ENCODE measurements at places on chromosomes 5 and 9.

GRCh38 chr9:16221822-16222547 lies 648.5 kb downstream of the BNC2 start:
- DNase-seq: no peak

GRCh38 chr9:77833561-77834429 lies 185.7 kb upstream of the GNA14 start:
- no peak for DNase-seq

GRCh38 chr9:137550231-137550621 lies at the start of gene PNPLA7:
Gene PNPLA7 (minus strand): TSS chr9:137550402. CDS start chr9:137550197, 205 bp downstream.
- DNase-seq: peak; percentile 16

GRCh38 chr9:37028420-37029031 lies 5.5 kb downstream of the PAX5 start:
- no peak for DNase-seq

DNA sequence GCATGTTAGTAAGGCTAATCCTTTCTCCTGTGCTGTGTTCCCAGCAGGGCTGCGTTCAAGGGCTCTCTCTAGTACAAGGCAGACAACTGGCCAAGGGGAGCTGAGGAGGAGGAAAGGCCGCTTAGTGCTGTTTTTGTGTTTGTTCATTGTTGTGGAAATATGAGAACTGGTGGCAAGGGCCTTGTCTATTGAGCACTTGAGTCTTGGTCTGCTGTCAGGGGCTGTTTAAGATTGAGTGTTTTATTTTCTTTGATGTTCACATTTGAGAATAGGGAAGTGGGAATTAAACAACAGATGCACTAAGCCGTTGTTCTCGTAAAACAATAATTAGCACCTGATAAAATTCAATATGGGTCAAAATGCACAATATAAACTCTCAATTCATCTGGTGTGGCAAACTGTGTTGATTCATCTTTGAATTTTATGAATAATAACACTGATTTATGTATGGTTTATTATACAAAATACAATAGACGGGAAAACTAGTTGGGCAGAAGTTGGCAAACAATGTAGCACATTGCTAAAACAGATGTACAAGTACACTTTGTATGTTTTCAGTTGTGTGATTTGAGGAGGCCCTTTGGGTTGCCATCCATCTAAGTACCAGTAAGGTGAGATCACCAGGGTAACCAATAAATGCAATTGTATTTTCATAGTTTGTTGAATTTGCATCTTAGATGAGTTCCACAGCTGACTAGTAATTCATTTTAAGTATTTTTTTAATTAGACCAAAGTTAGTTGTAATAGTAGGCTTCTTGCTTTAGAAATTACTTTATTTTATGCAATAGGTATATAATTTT lies 97.6 kb upstream of the GRHPR start:
- no peak for DNase-seq

- DNase-seq: no peak
These were observed 114.1 kb upstream of the ELL2 start for GRCh38 chr5:96075579-96076289.

- DNase-seq: no peak
These were observed 26.8 kb downstream of the PSMB7 start for GRCh38 chr9:124388275-124389048.

GRCh38 chr5:113381791-113382190 lies 53.0 kb downstream of the TSSK1B start:
- DNase-seq: no peak

- DNase-seq: no peak
These were observed 74.9 kb upstream of the HMHB1 start for GRCh38 chr5:143737062-143737461.

GRCh38 chr5:42896523-42896922 lies 84.8 kb upstream of the SELENOP start:
- no peak for DNase-seq

DNA sequence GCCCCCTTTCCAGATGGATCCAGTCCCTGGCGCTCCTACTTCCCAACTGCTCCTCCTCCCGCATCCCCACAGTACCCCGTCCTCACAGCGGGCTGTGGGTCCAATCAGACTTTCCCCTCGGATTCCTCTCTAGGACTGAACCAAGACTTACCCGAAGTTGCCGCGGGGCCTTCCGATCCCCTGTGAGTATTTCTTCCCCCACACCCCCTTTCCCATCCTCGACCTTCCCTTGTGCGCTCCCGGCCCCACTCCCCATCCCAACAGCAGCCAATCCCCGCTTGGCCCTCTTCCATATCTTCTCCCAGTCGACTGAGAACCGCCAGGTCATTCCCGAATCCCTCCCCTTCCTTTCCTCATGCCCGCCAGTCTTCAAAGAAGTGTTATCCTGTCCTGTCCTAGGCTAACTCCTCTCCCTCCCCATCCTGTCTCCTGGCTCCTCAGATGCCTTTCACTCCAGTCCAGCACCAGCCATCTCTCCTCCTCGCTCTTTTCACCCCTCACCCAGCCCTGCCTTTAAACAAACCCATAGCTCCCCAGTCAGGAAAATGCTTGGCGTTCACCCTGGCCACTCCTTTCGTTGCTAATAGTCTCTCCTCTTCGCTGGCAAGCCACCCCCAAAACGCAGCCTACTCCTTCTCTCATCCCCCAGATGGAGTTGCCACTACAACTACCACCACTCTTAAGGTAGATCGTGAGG lies 646 bp downstream of the SWI5 start:
- no peak for DNase-seq

DNA sequence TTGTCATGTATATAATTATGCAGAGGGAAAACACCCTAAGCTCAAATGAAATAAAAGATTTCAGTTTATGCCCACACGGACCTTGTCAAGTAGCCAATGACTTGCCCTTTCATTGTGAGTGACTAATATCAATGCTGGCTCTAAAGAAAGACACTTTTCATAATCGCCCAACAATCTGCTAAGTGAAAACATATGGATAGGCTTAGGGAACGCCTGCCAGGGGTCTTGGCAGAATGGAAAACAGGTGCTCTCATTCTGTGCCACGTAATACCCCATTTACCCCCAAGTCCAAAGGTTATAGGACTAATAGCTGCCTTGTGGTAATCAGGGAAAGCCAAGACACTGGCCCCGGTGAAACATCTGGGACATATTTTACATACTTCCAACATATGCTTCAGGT lies 157.7 kb downstream of the SLF1 start:
- no peak for DNase-seq

GRCh38 chr5:110346893-110347358 lies 379.5 kb downstream of the TMEM232 start:
- no peak for DNase-seq

GRCh38 chr9:14485366-14485765 lies 171.4 kb upstream of the NFIB start:
- DNase-seq: no peak

DNA sequence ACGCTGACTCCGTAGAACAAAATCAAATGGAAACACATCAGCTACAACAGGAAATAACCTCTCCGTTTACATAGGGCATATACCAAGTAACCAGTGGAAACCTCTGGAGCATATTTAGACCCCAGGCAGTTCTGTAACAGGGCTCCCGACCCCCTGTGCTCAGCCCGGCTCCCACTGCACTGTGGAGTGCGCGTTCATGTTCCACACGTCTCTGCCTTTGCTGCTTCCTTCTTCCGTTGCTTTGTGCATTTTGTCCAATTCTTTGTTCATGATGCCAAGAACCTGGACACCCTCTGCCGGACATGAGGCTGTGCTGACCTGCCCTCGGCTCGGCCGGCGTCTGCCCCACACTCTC lies 5.9 kb upstream of the AGPAT2 start:
- no peak for DNase-seq

DNA sequence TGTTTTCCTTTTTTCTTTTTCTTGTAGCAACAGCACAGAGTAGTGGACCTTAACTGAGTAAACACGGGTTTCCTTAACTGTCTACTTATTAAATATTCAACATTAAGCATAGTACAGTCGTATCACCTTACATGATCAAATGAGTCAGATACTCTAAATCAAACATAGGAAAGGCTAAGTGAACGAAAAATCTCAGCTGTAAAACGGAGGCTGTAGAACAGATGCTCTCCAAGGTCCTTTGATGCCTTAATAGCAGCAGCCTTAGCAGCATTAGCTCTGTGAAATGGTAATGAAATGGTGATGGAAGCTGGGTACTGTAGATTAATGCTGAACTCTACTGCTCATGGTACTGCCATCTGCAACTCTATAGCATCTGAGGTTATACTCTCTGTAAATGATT lies 1433.3 kb upstream of the C9orf72 start:
- DNase-seq: no peak

DNA sequence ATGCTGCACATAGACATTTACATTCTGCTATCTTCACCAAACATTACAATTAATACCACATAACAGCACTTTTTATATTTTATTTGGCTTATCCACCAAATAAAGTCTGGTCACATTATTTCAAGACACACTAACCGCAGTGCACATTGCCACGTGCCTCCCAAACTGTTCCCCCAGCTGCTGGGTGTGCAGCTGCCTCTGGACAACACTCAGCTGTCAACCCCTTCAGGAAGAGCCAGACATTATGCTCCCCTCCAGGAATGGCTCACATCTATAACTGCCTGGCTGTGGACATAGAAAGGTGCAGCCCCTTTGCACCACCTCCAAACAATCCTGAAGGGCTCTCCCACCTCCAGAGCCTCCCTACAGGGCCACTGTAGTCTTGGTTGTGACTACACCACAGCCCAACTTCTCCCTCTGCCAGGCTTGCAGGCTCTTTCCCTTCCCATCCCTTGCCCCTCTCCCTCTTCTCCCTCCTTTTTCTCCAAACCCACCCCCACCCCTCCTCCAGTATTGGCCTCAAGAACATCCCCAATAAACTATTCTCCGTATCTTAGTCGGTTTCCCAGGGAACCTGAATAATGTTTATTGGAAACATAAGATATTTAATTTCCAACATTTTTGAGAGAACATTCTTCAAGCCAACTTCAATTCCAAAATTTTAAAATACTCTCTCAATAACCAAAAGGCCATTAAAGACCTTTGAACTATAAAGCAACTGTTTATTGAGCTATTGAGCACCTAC lies 372.3 kb downstream of the CTNND2 start:
- no peak for DNase-seq

DNA sequence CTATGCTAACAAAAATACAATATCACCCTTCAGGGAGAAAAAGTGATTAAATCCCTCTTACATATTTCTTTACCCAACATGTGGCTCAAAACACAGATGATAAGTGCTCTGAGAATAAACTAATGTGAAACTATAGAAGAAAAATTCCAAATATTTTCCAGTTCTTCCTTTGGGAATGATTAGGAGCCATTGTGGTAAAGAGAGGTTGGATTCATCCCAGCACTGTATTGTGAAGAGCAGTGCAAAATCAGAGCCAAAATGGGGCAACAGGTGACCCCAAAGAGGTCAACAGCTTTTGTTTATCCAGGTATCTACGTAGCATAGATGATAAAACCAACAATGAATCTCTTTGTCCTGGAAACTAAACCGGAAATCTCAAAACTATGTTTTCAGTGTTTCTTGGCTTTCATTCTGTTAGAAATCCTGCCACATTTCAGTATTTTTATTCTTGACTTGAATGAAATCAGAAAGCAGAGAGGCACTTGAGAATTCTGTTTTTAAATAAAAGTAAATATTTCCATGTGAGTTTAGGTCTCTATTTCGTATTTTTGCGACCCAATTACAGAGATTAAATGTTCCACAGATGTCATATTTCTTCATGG lies 120.4 kb upstream of the FST start:
- DNase-seq: no peak

DNA sequence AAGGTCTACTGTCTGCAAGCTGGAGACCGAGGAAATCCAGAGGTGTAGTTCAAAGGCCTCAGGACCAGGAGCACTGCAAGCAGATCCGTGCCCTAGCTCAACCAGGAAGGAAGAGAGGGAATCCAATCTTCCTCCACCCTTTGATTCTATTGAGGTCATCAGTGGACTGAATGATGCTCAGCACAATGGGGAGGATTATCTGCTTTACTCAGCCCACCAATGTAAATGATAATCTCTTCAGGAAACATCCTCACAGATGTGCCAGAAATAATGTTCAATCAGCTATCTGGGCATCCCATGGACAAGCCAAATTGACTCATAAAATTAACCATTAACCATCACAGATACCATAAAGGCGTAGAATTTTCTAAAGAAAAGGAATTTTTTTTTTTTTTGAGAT lies 92.0 kb downstream of the BASP1 start:
- DNase-seq: no peak

DNA sequence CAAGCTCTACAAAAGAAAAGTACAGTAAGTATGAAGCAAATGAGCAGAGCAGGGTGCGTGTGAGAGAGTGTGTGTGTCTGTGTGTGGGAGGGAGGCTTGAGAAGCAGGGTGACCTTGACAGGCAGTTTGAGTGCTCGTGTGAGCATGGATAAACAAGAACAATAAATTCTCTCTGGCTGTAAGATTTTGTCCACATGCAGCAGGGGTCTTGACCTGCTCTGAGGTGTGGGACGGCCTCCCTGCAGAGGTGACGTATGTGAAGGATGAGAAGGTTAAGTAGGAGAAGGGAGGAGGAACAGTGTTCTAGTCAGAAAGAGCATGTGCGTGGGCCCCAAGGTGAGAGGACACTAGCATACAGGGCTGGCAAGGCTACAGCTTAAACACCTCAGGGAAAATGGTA lies 49.0 kb downstream of the SPTLC1 start:
- no peak for DNase-seq

DNA sequence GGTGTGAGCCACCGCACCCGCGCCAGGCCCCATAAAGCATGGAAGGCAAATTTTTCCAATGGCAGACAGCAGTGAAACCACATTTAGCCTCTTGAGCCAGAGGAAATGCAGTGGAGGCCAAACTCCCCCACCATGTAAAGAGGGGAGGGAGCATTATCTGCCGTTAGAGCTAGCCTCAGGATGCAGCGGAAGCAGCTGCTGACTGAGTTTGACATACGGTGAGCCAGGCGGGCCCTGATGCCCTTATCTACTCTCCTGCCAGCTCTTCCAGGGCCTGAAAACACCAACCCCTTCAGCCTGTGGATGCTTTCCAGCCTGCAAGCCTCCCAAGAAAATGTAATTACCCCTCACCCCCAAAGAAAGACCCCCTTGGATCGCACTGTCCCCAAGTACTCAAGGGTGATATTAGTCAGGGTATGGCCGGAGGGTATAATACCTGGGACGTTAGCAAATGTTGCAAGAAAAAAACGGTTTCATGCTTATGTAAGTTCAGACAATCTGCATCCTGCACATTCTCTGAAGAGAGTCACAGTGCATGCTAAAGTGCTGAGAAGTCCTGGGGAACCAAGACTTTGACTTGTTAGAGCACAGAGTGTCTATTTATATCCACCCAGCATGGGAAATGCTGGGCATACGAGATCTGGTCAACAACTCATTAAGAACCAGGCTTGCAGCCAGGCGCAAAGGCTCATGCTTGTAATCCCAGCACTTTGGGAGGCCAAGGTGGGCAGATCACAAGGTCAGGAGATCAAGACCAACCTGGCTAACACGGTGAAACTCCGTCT lies 11.3 kb upstream of the GGTA1 start:
- DNase-seq: no peak

GRCh38 chr5:1504617-1505016 lies 19.1 kb downstream of the LPCAT1 start:
- DNase-seq: no peak

DNA sequence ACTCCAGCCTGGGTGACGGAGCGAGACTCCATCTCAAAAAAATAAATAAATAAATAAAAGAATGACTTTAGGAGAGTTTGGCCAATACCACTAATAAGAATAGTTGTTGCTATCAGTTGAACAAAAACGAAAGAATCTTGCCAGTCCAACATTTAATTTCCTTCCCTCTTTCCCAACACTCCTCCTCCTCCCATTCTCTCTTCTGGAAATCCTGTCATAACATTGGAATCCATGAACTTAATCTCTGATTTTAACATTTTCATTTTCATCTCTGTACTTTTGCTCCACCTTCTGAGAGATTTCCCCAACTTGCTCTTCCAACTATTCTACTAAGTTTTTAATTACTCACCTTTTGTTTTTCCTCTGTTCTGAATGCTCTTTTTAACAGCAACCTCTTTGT lies 42.8 kb upstream of the CDK20 start:
- DNase-seq: no peak

- DNase-seq: no peak
These were observed 1.1 kb upstream of the OBP2B start for GRCh38 chr9:133210202-133210532.

Data from stimulated activated CD4-positive, alpha-beta T cell treated with anti-CD3 and anti-CD28 coated beads, Interleukin-15, amount 100 ng/mL, for 1 hour (primary cell).